ENCODE measurements at places on chromosomes 1 and 21. TPM values are rescaled to one million over a fixed set of nuclear protein-coding genes. Genes with fewer than 3 reads are reported as not detected.

Gene B3GALT5
- 0.20 TPM for total RNA-seq

Gene SH3BGR
- total RNA-seq: 12.4 TPM

Gene HES2
- 5.9 TPM for total RNA-seq

Gene HSD3B2
- total RNA-seq: 0.20 TPM

Gene PGLYRP4
- total RNA-seq: 4.3 TPM

Gene VCAM1
- 55.3 TPM for total RNA-seq

Gene CR1
- total RNA-seq: 3.8 TPM

Gene DEDD
- total RNA-seq: 18.7 TPM

Gene IL20
- 0.59 TPM for total RNA-seq

Gene CLCA2
- total RNA-seq: 32.0 TPM

Gene G0S2
- 162 TPM for total RNA-seq

Gene SPATA17
- total RNA-seq: 0.59 TPM

Gene LCE2C
- 3.4 TPM for total RNA-seq

Gene MROH7
- 2.4 TPM for total RNA-seq

Gene TNFRSF8
- total RNA-seq: 0.10 TPM

Gene TTC24
- total RNA-seq: not detected

DNA sequence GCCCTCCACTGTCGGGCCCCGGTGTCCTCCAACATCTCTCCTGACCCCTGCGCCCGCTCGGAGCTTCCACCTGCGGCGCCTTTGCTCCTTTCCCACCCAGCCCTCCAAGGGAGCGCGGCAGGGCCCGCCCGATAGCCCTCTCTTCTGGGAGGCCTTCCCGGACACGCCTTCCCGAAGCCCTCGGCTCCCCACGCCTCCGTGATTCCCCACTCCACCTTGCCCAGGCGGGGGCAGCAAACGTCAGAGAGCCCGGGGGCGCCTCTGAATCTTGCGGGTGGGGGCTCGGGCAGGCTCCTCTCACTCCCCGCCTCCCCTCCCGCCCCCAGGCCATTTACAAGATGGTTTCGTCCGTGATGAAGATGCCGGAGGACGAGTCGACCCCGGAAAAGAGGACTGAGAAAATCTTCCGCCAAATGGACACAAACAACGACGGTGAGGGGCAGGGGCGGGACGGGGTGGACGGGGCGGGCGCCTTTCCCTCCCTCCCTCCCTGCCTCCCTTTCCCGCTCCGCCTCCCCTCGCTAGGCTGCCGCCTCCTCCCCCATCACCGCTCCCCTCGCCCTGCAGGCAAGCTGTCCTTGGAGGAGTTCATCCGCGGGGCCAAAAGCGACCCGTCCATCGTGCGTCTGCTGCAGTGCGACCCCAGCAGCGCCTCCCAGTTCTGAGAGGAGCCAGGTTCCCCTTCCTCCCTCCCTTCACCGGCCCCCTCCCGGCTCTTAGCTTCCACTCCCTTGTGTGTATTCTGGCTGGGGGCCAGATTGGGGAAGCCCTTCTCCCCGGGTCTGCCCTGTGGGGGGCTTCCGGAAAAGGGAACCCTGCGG, 7.1 kb downstream of the HPCA start:
- no peak for DNase-seq

DNA sequence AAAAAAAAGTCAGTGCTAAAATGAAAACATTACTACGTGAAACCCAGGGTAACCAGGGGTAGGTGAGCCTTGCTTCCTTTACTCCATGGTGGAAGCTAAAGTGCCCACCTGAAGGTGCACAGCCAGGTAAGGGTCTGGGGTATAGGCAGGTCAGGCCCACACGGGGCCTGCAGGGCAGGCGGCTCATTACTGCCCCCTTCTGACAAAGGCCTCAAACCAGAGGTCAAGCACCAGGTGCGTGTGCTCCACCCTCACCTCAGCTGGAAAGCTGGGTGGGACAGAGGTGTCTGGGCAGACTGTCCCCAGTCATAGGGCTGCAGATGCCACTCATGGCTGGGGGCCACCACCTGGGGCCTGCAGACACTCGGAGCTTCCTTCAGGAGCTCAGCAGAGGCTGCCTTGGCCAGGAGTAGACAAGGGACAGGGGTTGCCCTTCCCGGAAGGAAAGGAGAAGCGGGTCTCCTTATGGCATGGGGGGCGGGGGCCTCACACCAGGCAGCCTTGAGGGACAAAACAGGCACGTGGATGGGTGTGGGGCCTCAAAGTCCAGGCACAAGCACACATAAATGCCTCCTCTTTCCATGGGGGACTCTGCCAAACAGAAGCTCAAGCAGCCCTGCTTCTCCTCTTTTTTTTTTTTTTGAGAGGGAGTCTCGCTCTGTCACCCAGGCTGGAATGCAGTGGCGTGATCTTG, 36.2 kb downstream of the ACOT7 start:
- no peak for DNase-seq

GRCh38 chr21:41399246-41399800, 26.7 kb upstream of the MX1 start:
- DNase-seq: no peak

DNA sequence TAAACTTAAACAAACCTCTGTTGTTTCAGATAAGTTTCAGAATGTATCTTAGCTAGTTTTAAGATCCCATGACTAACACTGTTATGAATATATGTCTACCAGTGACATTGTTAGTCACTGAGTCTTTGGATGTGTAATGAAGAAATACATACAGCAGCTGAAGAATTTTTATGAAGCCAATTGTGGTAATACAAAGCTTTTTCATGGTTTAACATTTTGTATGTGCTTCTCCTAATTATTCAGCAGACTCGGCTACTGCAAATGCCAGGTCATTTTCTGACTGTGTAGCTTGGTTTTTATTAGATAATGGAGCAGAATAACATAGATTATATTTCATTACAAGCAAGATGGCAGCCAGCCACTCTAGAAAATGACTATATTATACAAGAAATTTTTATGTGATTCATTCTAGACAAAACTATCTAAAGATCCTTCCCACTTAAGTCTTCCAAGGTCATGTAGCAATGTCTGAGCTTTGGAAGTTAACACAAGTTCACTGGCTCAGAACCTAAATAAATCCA, 147.8 kb downstream of the TNFSF18 start:
- DNase-seq: no peak

DNA sequence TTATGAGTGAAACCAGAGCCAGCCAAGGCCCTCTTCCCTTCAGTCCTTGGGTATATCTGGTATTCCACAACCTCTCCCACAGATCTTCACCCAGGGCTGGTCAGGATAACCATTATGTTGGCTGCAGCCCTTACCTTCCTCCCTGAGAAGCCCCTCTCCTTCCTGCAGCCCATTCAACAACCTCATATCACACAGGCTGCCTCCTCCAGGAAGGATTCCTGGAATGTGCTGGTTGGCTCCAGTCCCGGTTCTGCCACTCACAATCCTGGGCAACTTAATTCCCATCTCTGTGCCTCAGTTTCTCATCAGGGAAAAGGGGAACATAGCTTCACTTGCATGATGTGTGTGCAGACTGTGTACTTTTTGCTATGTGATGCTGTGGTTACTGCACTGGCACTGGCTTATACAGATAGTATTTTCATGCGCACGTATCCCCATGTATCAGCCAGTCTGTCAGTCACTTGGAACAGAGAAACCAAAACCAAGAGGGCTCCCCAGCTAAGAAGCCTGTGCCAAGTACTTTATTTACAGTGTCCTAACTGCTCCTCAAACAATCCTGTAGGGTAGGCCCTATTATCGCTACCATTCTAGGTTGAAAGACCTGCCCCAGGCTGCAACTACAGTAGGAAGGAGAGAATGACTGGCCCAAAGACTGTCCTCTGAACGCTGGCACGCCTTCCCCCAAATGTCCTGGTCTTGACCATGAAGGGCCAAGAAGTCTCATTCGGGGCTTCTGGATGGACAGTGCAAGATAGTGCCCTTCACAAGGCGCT, 39.9 kb upstream of the PPP1R15B start:
- no peak for DNase-seq

DNA sequence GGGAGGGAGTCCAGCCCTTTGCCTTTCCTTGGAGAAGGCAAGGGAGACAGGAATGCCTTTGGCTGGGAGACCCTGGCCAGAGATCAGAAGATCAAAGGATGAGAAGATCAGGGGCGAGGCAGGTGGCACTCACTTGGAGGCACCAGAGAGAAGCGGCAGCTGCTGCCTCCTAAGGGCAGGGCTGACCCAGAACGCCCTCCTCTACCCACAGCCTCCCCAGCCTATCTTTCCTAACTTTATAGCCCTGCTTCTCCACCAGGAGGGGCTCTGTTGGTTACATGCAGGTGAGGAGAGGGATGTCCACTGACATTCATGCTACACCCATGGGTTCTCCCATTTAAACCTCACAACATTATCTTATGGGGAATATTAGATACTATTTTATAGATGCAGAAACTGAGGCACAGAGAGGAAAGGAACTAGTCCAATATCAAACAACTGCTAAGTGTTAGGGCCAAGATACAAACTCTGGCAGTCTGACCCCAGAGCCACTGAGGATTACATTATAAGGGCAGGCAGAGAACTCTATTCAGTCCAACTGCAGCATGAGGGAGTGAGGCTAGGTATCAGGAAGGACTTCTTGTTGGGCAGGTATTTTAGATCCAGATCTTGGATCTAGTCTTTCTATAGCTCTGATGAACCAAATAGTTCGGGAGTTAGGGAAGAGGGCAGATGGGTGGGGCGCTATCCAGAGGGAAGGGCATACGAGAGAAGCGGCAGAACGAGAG, 19.9 kb downstream of the LGR6 start:
- no peak for DNase-seq

DNA sequence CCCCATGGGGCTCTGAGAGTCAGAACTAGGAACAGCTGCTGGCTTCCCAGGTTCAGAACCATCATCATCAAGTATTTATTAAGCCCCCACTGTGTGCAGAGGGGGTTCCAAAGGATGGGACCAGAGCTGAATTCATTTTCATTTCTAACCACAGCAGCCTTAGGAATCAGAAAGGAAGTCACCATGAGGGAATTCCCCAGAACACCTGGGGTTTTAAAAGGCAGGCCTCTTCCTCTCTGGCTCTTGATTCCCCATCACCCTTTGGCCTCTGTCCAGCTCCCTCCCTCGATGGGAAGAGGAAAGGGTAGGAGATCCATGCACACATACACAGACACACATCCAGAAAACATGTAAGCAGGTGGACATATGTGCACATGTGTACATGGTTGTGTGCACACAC, 1.3 kb upstream of the KCNN3 start:
- DNase-seq: no peak

GRCh38 chr1:87963556-87963955, 634.9 kb downstream of the LMO4 start:
- DNase-seq: no peak

DNA sequence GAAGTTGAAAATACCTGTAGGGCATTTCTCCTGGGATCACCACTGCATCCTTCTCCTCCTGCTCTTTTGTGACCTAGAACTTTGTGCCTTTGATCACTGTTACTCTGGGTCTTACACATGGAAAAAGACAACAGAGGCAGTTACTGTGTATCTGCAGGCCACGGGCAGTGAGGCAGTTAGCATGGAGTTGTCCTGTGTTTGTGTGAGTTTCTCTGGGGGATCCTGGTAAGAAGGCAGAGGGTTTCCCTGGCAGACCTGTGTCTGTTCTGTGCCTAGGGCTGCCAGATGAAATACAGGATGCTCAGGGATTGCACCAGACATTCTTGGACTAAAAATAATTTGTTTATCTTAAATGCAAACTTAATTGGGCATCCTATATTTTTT, 44.4 kb upstream of the SCCPDH start:
- DNase-seq: no peak

DNA sequence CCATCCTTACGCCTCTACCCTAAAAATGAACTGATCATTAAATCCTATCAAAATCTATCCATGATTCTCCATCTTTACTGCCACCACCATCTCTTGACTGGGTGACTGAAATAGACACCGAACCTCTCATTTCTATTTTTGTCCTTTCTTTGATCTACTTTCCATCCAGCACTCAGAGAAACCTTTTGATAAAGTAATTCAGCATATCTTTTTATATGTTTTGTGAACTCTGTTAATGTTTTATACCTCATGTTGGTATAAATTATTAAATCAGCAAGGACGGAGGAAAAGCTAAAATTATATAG, 13.0 kb downstream of the PCNX2 start:
- no peak for DNase-seq

DNA sequence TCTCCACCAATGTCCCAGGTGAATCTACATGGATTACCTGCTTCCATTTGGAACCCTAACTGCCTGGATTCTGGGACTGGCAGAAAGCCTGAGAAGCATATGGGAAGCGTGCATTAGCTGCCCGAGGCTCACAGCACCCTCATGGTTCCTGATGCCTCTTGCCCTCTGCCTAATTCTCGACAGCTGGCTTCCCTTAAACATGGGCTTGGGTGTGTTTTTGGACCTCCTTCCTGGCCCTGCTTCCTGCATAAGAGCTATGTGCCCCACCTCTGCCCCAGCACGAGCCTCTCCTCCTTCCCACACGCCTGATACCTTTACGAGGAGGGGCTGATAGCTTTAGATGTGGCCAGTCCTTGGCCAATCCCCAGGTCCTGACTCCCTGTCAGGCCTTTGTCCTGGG, 152.4 kb upstream of the HMGB4 start:
- DNase-seq: no peak

- no peak for DNase-seq
Observed at GRCh38 chr21:32994305-32994704, 31.4 kb upstream of the OLIG2 start.

DNA sequence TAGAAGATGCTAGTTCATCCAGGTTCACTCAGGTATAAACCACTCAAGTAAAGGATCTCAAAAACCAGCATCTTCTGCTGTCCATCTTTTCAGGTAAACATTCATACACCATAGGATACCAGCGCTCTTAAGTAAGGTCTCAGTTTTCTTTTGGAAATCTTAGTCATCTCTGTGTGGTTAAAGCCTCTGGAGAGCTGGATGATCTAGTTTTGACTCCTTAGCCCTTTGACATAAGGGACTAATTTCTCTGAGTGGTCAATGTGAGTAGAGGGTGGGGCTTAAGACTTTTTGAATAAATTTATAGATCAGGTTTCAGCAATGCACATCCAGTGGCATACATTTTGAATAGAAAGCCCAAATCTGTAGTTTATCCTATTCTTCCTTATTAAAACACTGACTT, 92.3 kb downstream of the CTH start:
- no peak for DNase-seq

GRCh38 chr1:181497870-181498269, 14.6 kb downstream of the CACNA1E start:
- no peak for DNase-seq

- DNase-seq: no peak
Observed at GRCh38 chr1:59329412-59330053, 32.6 kb downstream of the FGGY start.

- DNase-seq: no peak
Observed at GRCh38 chr1:62381831-62382657, 54.8 kb upstream of the USP1 start.

- DNase-seq: no peak
Observed at GRCh38 chr1:12206792-12207424, 22.9 kb upstream of the VPS13D start.
